Esophagus squamous epithelium (tissue), 5 donors: ENCODE measurements at places on chromosomes 6 and 20.

DNA sequence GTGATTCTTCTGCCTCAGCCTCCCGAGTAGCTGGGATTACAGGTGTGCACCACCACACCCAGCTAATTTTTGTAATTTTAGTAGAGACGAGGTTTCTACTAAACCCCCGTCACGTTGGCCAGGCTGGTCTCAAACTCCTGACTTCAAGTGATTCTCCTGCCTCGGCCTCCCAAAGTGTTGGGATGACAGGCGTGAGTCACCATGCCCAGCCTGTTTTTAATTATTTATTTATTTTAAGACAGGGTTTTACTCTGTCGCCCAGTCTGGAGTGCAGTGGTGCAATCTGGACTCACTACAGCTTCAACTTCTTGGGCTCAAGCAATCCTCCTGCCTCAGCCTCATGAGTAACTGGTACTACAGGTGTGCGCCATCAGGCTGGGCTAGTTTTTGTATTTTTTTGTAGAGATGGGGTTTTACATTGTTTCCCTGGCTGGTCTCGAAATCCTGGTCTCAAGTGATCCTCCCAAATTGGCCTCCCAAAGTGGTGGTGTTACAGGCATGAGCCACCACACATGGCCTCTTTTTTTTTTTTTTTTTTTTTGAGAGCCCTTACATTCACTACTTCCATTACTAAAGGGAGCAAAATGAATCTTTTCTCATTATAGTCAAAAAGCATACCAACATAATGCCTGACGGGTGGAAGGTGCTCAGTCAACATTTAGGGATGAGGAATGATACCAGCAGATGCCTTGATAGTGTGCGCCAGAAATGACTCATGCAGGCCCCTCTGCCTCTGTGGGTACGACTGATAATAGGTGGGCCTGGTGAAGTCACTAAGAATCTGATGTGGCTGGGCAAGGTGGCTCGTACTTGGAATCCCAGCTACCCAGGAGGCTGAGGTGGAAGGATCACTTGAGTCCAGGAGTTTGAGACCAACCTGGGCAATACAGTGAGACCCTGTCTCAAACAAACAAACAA is 17.8 kb upstream of the RALGAPB start:
- no peak for DNase-seq

- no peak for DNase-seq
Measured at GRCh38 chr6:16623029-16623653, 138.1 kb downstream of the ATXN1 start.

- DNase-seq, result no peak
Measured at GRCh38 chr6:111982681-111983080, 71.2 kb upstream of the CCN6 start.

GRCh38 chr6:135465307-135465706 is 32.2 kb downstream of the AHI1 start:
- no peak for DNase-seq

DNA sequence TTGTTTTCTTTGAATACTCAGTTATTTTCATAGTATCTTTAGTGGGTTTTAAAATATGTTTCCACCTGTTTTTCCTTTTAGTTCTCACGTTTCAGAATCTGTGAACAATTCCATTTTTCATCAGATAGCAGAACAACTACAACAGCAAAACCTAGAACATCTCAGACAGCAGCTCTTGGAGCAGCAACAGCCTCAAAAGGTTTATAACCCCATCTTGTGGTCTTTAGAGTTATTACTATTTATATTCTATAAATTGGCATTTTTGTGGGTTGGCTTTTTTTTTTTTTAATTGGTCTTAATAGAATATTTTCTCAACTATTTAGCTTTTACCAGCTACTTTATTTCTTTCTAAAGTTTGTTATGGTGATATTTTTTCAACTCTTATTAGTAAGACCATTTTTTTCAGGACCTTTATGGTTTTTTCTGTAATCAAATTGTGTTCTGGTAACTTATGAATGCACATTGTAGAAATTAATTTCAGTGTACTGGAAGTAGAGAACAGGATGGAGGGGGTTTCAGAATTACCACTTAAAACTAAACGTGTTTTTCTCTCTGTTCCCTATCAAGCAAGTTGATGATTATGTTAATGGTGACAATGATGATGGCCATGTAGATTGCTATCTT is 72.2 kb downstream of the SCAF8 start:
- no peak for DNase-seq

DNA sequence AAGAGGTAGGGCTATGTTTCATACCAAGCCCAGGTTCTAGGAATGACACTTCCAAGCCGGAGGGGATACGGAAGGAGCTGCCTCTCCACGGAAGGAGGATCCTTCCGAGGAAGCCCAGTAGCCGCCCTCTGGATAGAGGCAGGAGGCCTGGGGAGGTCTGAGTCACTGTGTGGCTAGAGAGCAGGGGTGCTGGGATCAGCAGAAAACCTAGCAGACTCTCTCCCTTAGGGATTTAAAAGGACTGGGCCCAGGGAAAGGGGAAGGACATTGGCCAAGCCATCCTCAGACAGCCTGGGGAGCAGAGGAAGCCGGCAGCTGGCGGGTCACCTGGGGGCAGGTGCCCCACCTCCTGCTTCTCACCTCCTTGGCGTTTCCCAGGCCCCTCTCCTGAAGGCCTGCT is 36.6 kb upstream of the NFATC2 start:
- no peak for DNase-seq
